ENCODE measurements at places on chromosomes 5 and 9. TPM values are rescaled to one million over a fixed set of nuclear protein-coding genes. Genes with fewer than 3 reads are reported as not detected.
A peak's percentile ranks its signal among the peaks of the same experiment; 100 is the strongest.

DNA sequence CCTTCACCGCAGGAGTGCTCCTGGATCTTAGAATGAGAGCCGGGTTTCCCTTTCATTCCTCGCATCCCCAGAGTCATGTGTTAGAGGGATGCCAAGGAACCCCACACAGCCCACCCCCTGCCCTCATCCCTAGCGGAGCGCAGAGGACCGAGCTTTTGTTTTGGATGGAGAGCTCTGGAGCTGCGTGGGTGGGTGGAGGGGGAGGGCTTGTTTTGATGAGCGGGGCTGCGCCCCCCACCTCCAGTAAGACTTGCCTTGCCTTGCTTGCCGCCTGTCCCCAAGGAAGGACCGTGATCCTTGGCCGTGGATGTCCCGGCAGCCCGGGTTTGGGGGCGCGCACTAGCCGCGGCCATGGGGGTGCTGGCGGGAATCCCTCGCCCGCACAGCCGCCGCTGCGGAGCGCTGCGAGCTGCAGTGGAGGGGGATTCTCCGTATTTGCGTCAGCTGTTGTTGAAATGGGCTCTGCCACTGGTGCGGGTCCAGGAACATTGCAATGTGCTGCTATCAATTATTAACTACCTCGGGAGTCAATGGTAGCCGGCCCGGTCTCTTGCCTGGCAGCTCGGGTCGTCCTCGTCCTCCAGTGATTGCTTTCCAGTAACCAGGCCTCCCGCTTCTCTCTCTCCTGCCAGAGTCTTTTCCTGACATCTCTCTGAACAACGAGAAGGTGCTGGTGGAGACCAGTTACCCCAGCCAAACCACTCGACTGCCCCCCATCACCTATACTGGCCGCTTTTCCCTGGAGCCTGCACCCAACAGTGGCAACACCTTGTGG lies 1.0 kb downstream of the EGR1 start:
- H3K27ac ChIP-seq: peak overlapping the region; percentile 10
- peak overlapping the region; percentile 83 for H3K4me3 ChIP-seq
- peaks cover 6% of the 10 kb centered on the region for H3K27me3 ChIP-seq

- no peak overlapping the region for H3K27ac ChIP-seq
- H3K27me3 ChIP-seq: peaks cover 1% of the 10 kb centered on the region
- H3K36me3 ChIP-seq: no peaks in the 10 kb centered on the region
- DNase-seq: no peak
Observed at GRCh38 chr5:67286006-67286405, 89.4 kb upstream of the CD180 start.

DNA sequence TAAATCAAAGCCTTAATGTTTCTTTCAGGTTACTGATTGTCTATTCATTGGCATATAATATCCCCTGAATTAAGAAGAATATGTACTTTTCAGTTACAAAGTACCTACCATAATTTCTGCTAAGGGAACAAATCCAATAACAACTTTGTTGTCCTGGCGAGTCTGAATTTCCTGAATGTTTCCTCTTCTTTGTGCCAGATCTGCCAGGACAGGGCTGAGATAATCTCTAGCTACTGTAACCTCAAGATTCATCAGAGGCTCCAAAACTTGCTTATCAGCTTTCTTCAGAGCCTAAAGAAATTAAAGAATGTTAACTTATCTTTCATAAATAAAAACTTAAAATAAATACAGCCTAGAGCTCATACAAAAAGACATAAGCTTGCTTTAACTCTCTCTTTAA lies 37.2 kb downstream of the HEXB start:
- H3K4me3 ChIP-seq: no peak overlapping the region
- no peaks in the 10 kb centered on the region for H3K27me3 ChIP-seq
- no peak for DNase-seq
- no peaks in the 10 kb centered on the region for H3K4me1 ChIP-seq

DNA sequence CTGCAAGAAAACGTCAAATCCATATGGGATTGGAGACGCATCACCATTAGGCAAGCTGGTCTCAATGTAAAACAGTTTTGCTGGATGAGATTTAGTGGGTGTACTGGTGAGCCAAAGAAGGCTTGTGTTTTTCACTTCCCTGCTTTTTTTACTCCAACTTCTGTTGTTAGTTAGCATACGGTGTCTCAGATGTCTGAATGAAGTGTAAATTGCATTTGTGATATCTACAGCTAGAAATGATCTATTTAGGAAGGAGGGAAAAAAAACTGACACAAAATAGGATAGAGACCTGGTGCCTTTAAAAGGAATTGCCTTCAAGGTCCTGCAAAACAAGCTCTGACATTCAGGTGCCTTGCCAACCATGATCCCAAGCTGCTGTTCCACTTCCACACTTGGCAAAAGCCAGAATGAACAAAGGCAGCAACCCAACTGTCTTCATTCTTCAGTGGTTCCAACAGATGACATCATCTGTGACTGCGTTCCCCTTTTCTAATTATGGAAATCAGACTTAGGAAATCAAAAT lies 104.2 kb upstream of the RAI14 start:
- H3K36me3 ChIP-seq: no peaks in the 10 kb centered on the region
- DNase-seq: no peak
- peaks cover 5% of the 10 kb centered on the region for H3K27me3 ChIP-seq
- no peak overlapping the region for H3K4me3 ChIP-seq

DNA sequence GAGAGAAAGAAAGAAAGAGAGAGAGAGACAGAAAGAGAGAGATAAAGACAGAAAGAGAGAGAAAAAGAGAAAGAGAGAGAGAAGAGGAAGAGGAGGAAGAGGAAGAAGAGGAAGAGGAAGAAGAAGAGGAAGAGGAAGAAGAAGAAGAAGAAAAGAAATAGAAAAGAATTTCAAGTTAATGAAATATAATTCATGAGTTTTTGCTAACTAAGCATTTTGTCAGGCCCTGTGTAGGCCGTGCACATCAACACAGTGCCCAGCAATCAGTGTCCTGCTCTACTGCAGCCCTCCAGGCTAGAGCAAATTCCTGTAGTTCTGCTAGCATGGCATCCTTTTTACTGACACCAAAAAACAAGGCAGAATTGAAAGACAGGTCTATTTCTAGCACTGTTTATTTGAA lies 62.1 kb downstream of the PLPP1 start:
- peak overlapping the region; percentile 49 for H3K27ac ChIP-seq
- no peaks in the 10 kb centered on the region for H3K27me3 ChIP-seq
- peaks cover 16% of the 10 kb centered on the region for H3K4me1 ChIP-seq
- peaks cover 2% of the 10 kb centered on the region for H3K36me3 ChIP-seq
- DNase-seq: no peak
- no peak overlapping the region for H3K4me3 ChIP-seq

OTP gene
- not detected for total RNA-seq

IL4 gene
- 56.9 TPM for total RNA-seq
